ENCODE measurements at places on chromosomes 6 and 20. TPM values are rescaled to one million over a fixed set of nuclear protein-coding genes. Genes with fewer than 3 reads are reported as not detected.

GRCh38 chr20:36182604-36183154 is 28.1 kb downstream of the EPB41L1 start:
- no peak for DNase-seq

GRCh38 chr6:10269814-10270472 is 144.9 kb downstream of the TFAP2A start:
- DNase-seq = no peak

DNA sequence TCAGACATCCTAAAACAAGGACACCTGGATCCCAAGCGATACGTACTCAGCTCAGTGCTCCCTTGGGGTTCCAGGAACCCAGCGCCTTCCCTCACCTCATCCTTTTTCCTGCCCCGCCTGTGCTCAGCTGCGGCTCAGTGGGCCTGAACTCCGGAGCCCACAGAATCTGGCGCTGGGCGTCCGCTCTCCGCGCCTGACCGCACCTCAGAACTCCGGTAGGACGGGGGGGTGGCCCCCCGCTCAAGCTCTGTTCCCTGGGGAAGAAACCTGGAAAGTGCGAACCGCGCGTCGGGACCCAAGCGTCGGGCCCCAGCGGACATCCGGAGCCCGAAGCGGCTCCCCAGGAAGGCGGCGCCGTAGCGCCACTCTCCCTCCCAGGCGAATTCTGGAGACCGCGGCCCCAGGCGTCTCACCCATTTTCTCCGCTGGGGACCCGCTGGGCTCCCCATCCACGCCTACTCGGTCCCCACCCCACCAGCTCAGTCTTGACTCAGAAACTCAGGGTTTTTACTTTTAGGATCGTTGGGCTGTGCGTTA is 336 bp upstream of the LY6G5C start:
- DNase-seq = peak; percentile 45

- no peak for DNase-seq
Measured at GRCh38 chr6:163437466-163437865, 22.9 kb downstream of the QKI start.

DNA sequence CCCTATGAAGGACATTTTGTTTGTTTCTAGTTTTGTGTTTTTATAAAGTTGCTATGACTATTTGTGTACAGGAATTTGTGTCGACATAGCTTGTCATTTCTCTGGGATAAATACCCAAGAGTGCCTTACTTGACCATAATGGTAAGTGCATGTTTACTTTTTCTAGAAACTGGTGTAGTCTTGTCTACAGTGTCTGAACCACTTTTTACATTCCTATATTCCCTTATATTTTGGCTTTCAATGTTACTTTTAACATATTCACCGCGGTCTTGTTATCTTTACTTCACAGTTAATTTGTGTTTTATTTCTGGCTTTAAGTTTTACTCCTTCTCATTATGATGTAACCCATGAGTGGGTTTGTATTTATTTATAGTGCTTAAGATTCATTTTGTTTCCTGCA is 444.4 kb upstream of the RGS17 start:
- no peak for DNase-seq

DNA sequence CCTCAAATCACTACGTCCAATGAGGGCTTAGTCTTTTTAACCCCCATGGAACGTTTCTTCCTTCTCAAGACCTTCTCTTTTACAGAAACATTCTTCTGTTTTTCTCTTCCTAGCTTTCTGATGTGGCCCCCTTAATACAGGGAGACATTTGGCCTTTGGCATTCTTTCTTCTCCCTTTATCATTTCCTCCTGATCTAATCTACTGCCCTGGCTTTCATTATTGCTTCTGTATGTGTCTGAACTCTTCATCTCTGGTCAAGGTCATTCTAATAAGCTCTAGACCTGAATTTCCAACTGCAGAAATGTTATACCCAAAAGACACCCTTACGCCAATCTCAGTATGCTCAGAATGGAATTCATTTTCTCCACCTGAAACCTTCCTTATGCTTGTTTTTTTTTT is 18.4 kb upstream of the LAMA4 start:
- DNase-seq = no peak

DNA sequence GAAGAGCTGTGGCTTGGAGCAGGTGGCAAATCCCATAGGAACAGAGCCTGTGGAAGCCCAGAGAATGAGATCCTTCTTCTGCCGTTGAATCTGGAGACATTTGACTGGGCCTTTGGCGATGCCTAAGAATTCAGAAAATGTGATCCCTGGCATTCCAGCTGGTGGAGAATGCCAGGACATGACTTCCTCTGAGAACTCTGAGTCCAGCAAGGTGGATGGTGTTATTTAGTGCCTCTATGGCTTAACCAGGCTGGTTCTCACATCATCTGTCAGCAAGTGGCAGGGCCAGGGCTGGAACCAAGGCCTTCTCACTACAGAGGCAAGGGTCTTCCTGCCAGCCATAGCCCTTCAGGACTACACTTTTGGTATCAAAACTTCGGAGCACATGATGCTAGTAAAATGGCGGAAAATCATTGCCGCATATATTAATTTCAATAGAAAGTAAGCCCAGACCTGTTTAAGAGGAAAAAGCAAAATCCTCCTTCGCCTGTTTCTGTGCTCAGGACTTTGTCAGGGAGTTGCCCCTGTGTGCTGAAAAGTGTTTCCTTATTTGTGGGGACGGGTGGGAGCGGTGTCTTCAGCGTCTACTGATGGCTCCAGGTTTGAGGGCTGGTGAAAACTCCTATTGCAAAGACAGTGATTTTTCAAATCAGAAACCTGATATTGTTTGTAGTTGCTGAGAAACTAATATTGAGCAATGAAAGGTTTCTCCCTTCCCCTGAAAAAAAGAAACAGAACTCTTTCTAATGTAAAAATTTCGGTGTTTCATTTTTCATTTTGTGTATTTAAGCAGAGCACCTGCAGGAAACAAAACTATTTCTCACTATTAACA is 23.9 kb downstream of the DUSP22 start:
- DNase-seq = no peak

DNA sequence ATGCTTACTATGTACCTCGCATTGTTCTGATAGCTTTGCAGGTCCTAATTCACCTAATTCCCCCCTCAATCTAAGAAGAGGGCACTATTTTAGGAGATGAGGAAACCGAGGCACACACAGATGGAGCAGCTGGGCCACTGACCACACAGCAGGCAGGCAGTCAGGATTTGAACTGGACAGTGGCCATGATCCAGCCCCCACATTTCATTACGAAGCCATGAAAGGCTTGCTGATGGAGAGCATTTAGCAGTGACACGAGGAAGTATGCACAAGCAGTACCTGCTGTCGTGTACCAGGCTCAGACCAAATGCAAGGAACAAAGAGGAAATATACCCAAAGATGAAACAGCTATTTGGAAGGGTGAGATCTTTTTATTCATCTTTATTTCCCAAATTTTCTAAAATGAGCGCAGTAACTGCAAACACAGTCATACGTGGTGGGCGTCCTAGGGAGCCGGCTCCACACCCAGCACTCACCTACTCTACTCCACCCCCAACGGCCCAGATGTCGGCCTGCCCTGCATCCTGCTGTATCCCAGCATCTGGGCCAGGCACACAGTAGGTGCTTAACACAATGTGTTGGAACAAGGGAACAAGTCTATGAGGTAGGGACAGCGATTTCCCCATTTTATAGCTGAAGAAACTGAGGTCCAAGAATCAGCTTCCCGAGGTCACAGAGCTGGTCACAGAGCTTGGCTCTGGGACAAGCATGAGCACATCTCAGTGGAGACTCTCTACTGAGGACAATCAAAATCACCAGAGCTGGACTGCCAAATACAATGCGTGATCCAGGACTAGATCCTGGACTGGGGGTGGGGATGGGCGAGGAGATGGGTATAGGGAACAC is 15.0 kb downstream of the PREX1 start:
- DNase-seq = peak; percentile 44

HSPA12B gene
- under 0.01 TPM for total RNA-seq

PBOV1 gene
- total RNA-seq = not detected

ZSCAN12 gene
- total RNA-seq = 8.1 TPM

GLP1R gene
- not detected for total RNA-seq

CLIC5 gene
- not detected for total RNA-seq
